ENCODE measurements at places on chromosomes 1 and 21.
A peak's percentile ranks its signal among the peaks of the same experiment; 100 is the strongest.

GRCh38 chr1:166808952-166809351 lies 30.3 kb upstream of the POGK start:
- no peak for DNase-seq

DNA sequence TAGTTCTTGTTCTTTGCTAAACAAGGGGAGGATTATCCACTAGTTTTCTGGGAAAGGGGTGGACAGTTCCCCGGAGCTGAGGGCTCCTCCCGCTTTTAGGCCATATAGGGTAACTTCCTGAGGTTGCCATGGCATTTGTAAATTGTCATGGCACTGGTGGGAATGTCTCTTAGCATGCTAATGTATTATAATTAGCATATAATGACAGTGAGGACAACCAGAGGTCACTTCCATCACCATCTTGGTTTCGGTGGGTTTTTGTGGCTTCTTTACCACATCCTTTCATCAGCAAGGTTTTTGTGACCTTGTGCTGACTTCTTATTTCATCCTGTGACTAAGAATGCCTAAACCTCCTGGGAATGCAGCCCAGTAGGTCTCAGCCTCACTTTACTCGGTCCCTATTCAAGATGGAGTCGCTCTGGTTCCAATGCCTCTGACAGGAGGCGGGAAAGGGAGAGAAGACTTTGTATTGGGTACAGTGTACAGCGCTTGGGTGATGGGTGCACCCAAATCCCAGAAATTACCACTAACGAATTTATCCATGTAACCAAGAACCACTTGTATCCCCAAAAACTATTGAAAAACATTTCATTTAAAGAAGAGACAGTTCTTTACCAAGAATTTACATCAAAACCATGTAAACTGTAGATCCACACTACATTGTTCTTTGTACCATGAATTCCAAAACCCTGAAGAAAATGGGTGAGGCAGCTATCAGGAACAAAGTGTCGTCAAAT lies 8.7 kb upstream of the SLC2A5 start:
- peak; percentile 48 for DNase-seq

DNA sequence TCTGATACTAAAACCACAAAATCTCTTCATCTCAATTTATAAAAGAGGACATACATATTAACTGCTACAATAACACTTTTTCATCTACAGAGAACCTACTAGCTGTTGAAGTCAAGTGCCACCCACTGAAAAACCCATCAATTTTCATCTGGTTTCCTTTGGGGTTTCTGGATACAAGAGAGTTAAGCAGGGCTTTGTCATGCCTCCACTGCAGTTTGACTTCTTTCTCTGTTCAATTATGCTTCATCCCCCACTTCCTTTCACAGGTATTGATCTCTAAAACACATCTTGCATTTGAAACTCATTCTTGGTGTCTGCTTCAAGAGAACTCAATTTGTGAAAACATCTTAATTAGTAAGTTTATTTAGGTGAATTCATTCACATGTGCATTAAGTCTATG lies 60.5 kb upstream of the ANGPTL3 start:
- DNase-seq: no peak

DNA sequence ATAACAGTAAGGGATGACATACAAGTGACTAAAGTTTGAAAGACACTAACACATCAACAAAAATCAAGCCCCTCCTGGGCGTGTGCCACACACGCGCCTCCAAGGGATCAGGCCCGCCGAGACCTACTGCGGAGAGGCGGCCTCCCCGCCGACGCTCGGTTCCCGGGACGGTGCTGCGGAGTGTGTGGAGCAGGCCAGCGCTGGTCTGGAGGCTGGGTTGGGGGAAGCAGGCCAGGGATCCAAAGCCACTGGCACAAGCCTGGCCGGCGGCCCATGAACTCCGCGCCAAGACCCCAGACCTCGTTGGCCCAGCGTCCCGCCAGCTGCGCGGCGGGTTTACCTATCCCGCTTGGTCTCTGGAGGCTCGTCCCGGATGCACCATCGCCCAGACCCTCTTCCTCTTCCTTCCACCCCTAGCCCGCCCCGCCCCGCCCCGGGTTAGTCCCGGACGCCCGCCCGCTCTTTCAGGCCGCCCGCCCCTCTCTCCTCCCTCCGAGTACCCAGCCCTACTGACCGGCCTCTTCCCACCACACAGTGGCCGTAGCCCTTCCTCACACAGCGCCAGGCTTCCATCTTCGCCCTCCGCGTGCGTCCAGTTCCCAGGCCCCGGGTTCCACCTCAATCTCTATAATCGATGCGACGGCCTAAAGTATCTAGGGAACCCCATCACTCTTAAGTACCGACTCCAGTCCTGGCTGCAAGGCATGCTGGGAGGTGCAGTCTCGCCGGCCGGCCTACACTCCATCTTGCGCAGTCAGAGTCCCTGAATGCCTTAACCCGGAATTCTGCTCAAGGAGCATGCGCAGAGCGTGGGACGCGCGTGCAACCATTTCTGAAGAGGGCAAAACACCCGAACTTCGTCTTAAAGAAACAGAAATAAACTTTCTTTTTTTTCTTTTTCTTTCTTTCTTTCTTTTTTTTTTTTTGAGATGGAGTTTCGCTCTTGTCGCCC lies at the start of gene ANGEL2:
ANGEL2 (minus strand) TSS at position 769 of the 952 bp plus-strand sequence; CDS start at position 573, 196 bp downstream.
- peak; percentile 97 for DNase-seq

DNA sequence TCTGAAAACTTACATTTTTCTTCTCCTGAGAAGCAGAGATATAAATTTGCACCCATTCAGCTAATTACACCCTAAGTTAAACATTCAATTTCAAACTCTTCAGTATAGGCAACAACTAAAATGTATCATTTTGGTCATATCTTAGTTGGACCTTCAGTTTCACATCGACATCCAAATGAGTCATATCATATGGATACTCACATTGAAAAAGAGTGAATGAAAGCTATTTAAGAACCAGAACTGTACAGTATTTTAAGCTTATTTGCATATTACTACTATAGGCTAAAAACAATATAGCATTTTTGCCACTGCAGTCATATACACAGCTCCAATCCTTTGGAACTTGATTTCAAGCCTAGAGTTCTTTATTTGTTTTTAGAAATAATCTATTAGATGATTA lies 33.6 kb downstream of the USP25 start:
- DNase-seq: no peak

- DNase-seq: no peak
Observed at GRCh38 chr1:201631037-201631436, 92.1 kb downstream of the NAV1 start.

DNA sequence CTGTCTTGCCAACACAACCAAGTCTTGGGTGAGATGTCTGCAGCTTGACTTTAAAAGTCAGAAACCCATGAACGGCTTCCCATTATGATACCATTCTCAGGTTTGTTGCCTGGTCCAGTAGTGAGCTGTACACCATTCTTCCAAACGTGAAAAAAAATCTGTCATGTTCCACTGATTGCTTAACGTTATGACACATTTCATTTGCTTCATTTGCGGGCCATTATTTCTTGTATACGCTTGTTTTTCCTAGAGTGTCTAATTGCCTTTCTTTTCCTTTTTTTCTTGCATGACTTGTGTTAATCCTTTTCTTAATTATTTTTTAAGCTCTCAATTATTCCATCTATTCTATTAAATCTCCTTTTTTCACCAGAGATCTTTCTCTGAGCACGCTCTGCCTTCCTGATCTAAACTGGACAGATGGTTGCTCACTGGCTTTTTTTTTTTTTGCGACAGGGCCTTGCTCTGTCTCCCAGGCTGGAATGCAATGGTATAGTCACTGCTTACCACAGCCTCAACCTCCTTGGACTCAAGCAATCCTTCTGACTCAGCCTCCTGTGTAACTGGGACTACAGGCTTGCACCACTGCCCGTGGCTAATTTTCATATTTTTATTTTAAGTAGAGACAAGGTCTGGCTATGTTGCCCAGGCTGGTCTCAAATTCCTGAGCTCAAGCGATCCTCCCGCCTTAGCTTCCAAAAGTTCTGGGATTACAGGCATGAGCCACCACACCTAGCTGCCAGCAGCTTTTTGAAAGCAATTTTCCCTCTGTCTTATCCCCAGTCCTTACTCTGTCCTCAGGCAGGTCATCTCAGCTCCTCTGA lies 31.7 kb upstream of the CAMTA1 start:
- DNase-seq: no peak

DNA sequence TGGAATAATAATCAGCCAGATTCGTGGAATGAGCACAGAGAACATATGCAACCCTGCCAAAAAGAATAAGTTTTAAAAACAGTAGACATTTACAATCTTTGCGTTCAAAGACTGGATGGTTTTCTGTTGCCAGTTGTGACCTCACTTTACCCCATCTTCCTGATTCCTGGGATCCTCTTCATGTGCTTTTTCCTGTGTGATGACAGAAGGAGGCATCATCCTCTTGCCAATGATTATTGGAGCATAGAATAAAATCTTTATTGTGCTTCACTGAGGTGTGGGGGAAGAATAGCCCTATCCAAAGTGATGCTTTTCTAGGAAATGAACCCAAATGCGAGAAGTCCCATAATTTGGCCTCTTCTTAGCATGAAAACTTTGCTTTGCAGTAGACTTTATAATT lies 15.0 kb upstream of the BARHL2 start:
- DNase-seq: no peak

DNA sequence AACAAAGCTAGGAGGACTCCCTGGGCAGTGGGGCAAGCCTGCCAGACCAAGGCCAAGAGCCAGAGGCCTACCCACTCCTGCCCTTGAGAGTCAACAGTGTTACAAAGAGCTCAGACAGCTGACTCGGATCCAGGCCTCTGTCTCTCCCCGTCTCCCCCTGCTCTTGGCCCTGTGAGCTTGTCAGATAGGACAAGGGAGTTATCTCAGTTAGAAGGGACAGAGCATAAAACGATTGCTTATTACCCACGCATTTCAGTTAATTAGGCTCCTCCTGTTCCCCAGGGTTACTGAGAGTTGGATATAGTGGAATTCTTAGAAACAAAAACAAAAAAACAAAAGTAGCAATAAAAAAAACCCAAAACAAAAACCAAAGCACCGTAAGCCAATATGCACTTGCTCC lies 1.3 kb downstream of the SLC41A1 start:
- peak; percentile 23 for DNase-seq

DNA sequence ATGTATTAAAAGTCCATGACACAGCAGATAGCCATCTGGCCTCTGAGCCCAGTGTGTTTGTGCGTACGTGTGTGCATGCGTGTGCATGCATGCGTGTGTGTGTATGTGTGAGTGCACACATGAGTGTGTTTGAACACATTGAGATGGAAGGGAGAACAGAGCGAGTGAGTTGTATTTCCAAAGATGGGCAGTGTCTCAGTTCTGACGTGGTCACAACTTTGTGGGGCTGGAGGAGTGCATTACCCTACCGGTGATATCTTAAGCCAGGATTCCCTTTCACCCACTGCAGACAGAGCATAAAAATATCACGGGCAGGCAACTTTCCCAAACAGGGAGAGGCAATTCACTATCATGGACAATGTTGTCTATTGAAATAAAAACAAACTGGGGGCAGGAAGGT lies 27.8 kb downstream of the IRF2BP2 start:
- no peak for DNase-seq

DNA sequence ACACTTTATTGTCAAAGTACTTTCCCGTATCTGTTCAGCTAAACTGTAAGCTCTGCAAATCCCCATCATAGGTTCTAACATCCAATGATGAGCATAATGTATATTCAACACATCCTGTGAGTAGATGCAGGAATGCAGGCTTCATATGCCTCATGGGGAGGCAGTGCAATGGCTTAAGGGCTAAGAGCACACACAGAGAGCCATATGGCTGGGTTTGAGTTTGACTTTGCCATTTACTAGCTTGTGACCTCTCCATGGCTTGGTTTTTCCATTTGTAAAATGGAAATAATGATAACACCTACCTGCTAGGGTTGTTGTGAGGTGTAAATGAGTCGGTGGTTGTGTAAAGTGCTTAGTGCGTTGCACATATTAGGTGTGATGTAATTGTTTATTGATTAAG lies 13.4 kb downstream of the RCSD1 start:
- DNase-seq: no peak

DNA sequence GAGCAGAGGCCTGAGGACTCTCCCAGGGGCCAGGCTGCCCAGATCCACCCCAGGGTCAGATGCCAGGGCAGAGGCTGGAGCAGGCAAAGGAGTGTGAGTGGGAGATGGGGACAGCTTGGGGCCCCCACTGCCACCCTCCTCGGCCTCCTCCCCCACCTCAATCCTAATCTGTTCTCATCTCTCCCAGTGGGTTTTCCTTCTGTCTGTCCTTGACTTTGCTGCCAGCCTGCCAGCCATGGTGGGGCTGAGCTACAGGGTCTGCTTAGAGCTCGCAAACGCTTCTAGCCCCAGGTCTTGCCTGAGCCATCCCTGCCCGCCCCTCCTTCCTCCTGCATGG lies 65.3 kb downstream of the MEGF6 start:
- no peak for DNase-seq

- no peak for DNase-seq
Observed at GRCh38 chr21:42722153-42722552, 68.7 kb downstream of the PDE9A start.

DNA sequence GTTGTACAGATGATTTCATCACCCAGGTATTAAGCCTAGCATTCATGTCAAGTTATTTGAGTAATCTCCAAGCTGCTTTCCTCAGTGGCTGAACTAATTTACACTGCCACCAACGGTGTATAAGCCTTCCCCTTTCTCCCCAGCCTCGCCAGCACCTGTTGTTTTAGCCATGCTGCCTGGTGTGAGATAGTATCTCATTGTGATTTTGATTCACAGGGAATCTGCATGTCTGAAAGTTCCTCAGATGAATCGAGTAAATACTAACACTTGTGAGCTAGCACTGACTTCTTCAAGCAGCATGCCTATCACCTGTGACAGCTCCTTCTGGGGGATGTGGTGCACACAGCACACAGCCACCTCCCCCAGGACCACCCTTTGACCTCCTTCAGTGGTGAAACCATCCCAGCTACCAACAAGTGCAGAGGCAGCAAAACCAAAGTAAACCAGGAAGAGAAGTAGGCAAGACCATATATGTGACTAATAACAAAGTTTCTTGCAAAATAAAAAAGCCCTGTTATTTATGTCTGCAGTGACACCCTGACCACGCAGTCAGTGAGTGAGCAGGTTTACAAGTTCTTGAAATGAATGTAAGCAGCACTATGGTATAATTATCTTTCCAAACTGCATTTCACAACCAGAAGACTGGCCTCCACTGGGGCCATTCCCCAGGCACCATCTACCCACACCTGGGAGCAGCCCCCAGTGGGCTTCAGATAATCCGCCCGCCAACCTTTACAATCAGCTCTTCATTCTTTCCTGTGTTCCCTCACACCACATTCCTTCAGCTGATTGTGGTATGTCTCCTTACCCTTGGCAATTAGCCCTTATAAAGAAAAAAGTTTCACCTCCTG lies 173.8 kb downstream of the ETS2 start:
- DNase-seq: no peak

- no peak for DNase-seq
Observed at GRCh38 chr1:69492286-69492685, 75.4 kb upstream of the LRRC7 start.

- DNase-seq: no peak
Observed at GRCh38 chr1:173418107-173418985, 58.8 kb upstream of the PRDX6 start.

DNA sequence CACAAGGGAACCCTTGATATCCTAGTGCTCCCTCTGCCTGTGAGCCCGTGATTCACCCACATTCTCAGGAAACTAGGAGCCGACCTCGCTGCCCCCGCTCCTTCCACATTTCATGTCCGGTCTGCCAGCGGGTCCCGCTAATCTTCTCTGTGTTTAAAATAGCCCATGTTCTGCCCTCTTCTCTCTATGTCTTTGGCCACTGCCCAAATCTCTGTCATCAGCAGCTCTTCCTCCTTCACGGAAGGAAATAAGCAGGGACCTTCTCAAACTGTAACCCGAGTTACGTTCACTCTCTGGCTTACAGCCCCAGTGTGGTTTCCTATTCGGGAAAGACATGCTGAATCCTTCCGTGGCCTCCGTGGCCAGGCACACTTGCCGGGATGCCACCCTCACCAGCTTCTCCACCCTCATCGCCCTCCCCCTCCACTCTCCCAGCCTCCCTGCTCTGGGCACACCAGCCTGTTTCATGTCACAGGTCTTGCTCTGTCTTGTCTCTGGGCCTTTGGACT lies 21.1 kb upstream of the UBXN10 start:
- DNase-seq: no peak

Data from lung microvascular endothelial cell (primary cell).